RWPE1 (cell line): ENCODE measurements at places on chromosomes 7 and 10.

GRCh38 chr7:93092757-93093370 is 24.9 kb downstream of the SAMD9 start:
- DNase-seq: no peak

DNA sequence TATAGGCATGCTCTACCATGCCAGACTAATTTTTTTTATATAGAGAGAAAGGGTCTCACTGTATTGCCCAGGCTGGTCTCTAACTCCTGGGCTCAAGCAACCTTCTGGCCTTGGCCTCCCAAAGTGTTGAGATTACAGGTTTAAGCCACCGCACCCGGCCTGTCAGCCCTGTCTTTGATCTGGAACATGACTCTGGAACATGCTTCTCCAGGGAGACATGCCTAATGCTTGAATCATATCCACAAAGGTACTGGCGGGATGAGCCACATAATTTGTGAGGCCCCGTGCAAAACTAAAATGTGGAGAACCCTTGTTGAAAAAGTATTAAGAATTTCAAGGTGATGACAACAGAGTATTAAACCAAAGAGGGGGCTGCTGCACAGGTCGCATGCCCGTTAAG is 282.8 kb downstream of the ARHGAP12 start:
- DNase-seq: peak; percentile 21

GRCh38 chr10:114603948-114604347 is 54.1 kb downstream of the ABLIM1 start:
- DNase-seq: no peak

- no peak for DNase-seq
These were observed 139.5 kb downstream of the MAPK8 start for GRCh38 chr10:48445932-48446331.

GRCh38 chr7:116198748-116199410 is 11.5 kb upstream of the TES start:
- no peak for DNase-seq

DNA sequence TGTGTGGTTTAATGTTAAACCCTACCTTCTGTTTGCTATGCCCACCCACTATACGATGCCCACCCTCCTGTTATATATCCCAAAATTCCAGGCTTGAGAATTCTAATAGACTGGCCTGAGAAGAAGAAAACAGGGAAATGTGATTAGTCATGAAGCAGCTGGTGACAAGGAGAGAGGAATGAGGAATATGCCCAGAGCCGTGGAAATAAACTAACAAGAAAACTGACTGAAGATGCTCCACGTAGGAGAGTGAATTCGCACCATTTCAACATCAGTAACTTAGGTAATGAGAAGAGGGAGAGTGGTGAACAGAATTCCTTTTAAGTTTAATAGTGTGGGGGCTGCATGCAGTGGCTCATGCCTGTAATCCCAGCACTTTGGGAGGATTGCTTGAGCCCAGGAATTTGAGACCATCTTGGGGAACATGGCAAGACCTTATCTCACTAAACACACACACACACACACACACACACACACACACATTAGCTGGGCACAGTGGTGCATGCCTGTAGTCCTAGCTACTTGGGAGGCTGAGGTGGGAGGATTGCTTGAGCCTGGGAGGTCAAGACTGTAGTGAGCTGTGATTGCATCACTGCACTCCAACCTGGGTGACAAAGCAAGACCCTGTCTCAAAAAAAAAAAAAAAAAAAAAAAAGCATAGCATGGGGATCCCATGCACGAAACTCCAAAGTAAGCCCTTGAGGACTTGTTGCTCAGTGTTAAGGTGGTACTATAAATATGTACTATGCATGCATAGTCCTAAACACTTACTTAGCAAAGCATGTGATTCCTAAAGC is 16.1 kb upstream of the SYPL1 start:
- DNase-seq: no peak

DNA sequence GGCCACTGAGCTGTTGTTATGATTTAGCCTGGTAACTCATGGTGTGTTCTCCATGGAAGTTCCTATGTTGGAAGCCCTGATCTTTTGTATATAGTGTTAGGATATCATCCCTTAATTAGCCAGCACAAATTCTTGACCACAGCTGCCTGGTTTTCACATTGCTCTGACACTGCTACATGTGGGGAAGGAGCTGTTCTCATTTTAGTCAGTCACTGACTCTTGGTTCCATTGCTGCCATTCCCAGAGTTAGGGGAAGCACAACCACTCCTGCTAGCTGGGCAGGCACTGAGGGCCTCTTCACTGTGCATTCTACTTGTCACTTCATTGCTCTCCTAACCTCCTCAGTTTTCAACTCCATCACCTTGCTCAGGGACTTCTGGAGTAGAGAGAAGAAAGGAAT is 98.4 kb upstream of the GJD4 start:
- DNase-seq: no peak

DNA sequence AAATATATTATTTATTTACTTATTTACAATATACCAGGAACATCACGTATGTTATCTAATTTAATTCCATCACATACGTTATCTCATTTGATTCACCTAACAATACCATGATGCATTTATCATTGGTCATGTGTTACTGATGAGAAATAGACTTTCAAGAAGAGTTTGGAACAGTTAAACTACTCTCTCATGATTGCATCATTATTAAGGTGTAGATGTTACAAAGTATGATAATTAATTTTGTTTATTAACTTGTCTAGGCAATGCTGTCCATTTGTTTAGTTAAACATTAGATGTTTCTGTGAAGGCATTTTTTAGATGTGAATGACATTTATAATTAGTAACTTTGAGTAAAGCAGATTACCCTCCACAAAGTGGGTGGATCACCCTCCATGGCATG is 32.0 kb upstream of the PCDH15 start:
- DNase-seq: no peak

DNA sequence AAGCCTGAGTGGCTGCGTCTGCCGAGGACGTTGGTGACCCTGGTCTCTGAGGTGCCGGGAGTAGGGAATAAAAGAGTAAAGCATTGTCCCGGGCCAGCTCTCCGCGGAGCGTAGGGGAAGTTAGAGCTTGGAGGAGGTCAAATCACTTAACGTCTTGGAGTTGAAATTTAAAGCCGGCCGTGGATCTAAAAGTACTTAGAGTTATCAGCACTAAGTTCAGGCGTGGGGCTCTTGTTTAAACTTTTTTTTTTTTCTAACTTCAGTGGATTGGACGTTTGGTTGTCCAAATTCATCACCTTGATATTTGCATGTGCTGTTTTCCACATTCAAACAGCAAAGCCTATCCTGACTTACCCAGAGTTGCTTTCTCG is 700 bp downstream of the NIPSNAP2 start:
- peak; percentile 23 for DNase-seq

DNA sequence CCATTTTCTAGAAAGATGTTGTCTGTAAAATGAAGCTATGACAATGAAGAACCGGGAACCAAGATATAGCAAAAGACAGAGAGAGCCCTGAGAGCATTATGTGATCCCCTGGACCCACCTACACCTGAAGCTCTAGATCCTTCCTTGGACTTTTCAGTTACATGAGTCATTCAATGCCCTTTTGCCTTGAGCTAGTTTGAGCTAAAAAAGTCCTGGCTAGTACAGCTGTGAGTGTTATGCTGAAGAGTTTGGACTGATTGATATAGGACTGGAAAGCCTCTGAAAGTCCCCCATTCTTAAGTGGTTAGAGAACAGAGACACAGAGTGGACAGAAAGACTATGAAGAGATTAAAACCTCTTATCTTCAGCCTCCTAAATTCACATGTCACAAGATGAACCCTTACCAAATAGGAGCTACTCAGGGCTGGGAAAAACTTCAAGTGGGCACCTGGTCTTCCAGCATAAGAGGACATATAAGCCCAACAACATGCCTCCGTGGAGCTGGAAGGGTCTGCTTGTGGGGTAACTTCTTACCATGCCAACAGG is 386.8 kb upstream of the NFE2L3 start:
- DNase-seq: no peak
